Stomach (tissue), 19 donors: ENCODE measurements at places on chromosomes 5 and 9. TPM values are rescaled to one million over a fixed set of nuclear protein-coding genes. Genes with fewer than 3 reads are reported as not detected.

GRCh38 chr5:175471628-175472027 is 6.7 kb upstream of the SFXN1 start:
- no peaks in the 10 kb centered on the region for H3K27me3 ChIP-seq
- no peaks in the 10 kb centered on the region for H3K36me3 ChIP-seq
- H3K27ac ChIP-seq = no peak overlapping the region
- no peaks in the 10 kb centered on the region for H3K4me1 ChIP-seq

DNA sequence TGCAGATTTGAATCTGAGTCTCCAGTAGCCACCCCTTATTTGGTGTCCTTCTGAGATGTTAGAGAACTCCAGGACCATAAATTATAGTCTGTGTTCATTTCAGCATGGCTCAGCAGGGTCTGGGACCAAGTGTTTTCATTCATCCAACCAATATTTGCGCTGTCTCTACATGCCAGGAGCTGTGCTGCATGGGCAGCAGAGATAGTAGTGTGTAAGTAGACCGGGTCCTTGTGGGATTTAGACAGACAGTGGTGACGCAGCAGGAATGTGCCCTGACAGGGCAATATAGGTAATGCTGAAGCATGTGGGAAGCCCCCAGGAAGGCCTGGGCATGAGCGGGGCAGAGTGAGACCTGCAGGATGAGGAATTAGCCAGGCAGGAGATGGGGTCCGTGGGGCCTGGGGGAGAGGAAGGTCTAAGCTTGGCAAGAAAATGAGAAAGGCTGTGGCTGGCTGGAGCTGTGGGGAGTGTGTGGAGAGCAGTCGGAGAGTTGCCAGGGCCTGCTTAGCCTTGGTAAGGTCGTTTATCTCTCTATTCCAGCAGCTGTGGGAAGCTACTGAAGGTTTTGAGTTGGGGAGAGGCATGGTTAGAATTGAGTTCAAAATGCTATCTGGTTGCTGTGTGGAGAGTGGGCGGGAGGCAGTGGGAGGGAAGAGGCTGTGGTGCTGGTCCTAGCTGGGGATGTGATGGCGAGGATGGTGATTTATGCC is 16.8 kb downstream of the STXBP1 start:
- H3K27ac ChIP-seq = peak overlapping the region; percentile 37
- peaks cover 8% of the 10 kb centered on the region for H3K4me1 ChIP-seq
- H3K36me3 ChIP-seq = no peaks in the 10 kb centered on the region
- DNase-seq = no peak
- H3K4me3 ChIP-seq = no peak overlapping the region

The PCDHGC4 gene
- 15.4 TPM for total RNA-seq

- H3K27ac ChIP-seq = no peak overlapping the region
- H3K27me3 ChIP-seq = peaks cover 63% of the 10 kb centered on the region
- H3K4me1 ChIP-seq = peaks cover 18% of the 10 kb centered on the region
- no peak for DNase-seq
Measured at GRCh38 chr5:174692982-174693422, 31.4 kb upstream of the MSX2 start.

The RLN2 gene
- not detected for total RNA-seq

DNA sequence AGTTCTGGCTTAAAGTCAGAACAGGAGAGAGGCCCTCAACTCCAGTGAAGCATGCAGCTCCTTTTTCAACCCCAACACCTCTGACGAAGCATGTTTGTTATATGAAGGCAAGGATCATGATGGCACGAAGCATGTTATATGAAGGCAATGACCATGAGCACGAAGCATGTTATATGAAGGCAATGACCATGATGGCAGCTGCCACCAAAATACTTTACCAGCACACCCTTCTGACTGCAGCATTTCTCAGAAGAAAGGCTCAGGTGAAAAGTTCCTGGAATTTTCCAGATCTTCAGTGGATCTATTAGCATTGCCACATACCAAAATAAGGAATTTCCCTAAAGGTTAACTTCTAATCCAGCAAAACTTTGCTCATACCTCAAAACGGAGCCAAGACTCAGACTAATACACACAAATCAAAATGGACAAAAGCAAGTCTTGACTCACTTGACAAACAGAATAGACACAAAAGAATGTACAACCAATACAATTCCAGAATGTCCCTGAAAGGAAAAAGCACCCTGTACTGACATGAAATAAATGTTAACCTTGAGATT is 217.4 kb downstream of the FANCC start:
- DNase-seq = no peak
- no peak overlapping the region for H3K4me3 ChIP-seq
- peaks cover 85% of the 10 kb centered on the region for H3K4me1 ChIP-seq
- peaks cover 32% of the 10 kb centered on the region for H3K36me3 ChIP-seq

GRCh38 chr5:74977471-74977870 is 74.9 kb downstream of the GCNT4 start:
- H3K27me3 ChIP-seq = no peaks in the 10 kb centered on the region
- no peak for DNase-seq
- peaks cover 9% of the 10 kb centered on the region for H3K4me1 ChIP-seq
- H3K27ac ChIP-seq = no peak overlapping the region
- H3K36me3 ChIP-seq = no peaks in the 10 kb centered on the region

The PLAC8L1 gene
- total RNA-seq = not detected

GRCh38 chr5:93789173-93790067 is 48.0 kb upstream of the POU5F2 start:
- no peaks in the 10 kb centered on the region for H3K27me3 ChIP-seq
- peaks cover 2% of the 10 kb centered on the region for H3K36me3 ChIP-seq
- H3K27ac ChIP-seq = no peak overlapping the region
- H3K4me1 ChIP-seq = no peaks in the 10 kb centered on the region

- H3K27ac ChIP-seq = no peak overlapping the region
- H3K27me3 ChIP-seq = no peaks in the 10 kb centered on the region
- DNase-seq = no peak
- H3K4me3 ChIP-seq = no peak overlapping the region
Measured at GRCh38 chr5:127577458-127577857, 60.0 kb downstream of the PRRC1 start.

- no peak overlapping the region for H3K27ac ChIP-seq
- no peak overlapping the region for H3K4me3 ChIP-seq
- DNase-seq = no peak
Measured at GRCh38 chr5:157177953-157178352, 2.7 kb upstream of the ITK start.

GRCh38 chr5:66129144-66129543 is 15.0 kb upstream of the SREK1 start:
- H3K27me3 ChIP-seq = no peaks in the 10 kb centered on the region
- H3K4me1 ChIP-seq = peaks cover under 1% of the 10 kb centered on the region
- no peak overlapping the region for H3K27ac ChIP-seq

DNA sequence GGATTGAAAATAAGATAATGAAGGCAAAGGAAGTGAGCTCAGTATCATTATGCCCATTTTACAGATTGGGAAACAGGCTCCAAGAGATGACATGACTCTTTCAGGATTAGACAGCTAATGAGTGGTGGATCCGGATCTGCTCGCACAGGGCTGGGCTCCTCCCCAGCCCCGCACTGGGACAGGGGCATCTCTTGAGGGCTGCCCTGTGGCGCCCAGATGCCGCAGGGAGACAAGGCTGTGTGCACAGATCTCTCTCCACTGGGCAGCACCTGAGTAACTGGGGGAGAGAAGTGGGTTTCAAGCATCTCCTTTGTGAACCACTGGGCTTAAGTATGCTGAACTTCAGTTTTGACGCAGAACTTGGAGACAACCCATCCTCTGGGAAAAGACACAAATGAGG is 43.9 kb downstream of the ADAMTS2 start:
- no peak for DNase-seq
- H3K4me1 ChIP-seq = no peaks in the 10 kb centered on the region
- H3K27me3 ChIP-seq = no peaks in the 10 kb centered on the region
- H3K27ac ChIP-seq = no peak overlapping the region

The CCDC69 gene
- total RNA-seq = 62.0 TPM

GRCh38 chr9:91815896-91816295 is 134.1 kb downstream of the ROR2 start:
- H3K27ac ChIP-seq = no peak overlapping the region
- no peak overlapping the region for H3K4me3 ChIP-seq
- no peaks in the 10 kb centered on the region for H3K27me3 ChIP-seq
- no peaks in the 10 kb centered on the region for H3K36me3 ChIP-seq
- no peak for DNase-seq

The TESK1 gene
- 11.9 TPM for total RNA-seq

- DNase-seq = no peak
- H3K27me3 ChIP-seq = no peaks in the 10 kb centered on the region
- H3K4me1 ChIP-seq = no peaks in the 10 kb centered on the region
- H3K27ac ChIP-seq = no peak overlapping the region
Measured at GRCh38 chr5:58043032-58043945, 416.6 kb downstream of the PLK2 start.

The CDX1 gene
- not detected for total RNA-seq

DNA sequence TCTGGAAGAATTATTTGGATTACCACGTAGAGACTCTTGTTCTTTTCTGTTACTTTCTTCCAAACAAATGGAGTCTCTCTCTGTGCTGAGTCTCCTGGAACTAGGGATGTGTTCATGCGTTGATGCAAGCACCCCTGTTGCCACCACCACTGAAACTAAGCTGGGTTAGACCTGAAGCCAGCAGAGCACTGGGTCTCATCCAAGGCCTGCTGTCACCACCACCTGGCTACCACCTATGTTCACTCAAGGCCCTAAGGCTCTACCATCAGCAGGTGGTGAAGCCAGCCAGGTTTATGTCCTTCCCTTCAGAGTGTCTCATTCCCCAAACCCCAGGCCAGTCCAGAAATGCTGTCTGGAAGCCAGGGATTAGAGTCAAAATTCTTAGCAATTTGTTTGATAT is 13.3 kb downstream of the RIC1 start:
- no peak overlapping the region for H3K27ac ChIP-seq
- no peak for DNase-seq
- H3K27me3 ChIP-seq = no peaks in the 10 kb centered on the region
- H3K4me3 ChIP-seq = no peak overlapping the region

DNA sequence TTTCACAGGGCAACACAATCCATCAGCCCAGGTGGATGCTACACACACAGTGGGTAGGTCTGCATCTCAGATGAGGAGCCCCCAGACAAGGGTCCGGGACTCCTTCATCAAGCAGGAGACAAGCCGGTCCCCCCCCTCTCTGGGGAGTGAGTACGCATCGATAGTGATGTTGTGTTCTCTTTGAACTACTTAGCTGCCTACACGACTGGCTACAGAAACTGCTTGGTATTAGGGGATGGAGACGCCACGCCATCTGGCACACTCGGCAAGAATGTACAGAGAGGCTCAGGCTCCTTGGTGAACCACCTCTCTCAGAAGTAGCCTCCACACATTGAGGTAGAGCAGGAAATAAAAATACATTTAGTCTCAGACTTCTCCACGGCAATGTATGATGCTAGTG is 179.8 kb downstream of the CNTNAP3 start:
- H3K27me3 ChIP-seq = no peaks in the 10 kb centered on the region
- H3K4me1 ChIP-seq = no peaks in the 10 kb centered on the region
- no peak overlapping the region for H3K4me3 ChIP-seq
- no peak for DNase-seq
- no peaks in the 10 kb centered on the region for H3K36me3 ChIP-seq

DNA sequence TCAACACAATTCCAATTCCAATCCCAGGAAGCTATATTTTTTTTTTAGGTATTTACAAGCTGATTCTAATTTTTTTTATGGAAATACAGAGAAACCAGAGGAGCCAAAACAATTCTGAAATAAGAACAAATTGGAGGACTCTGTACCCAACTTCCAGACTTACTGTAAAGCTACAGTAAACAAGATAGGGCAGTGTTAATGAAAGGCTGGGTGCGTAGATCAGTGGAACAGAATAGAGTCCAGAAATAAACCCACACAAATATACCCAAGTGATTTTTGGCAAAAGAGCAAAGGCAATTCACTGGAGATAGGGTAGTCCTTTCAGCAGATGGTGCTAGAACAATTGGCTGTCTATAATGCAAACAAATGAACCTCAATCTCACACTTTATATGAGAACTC is 50.6 kb downstream of the WHRN start:
- no peaks in the 10 kb centered on the region for H3K4me1 ChIP-seq
- no peaks in the 10 kb centered on the region for H3K27me3 ChIP-seq
- H3K4me3 ChIP-seq = no peak overlapping the region
- no peak overlapping the region for H3K27ac ChIP-seq

The ANGPTL2 gene
- 24.9 TPM for total RNA-seq

The SLC34A1 gene
- not detected for total RNA-seq

The SAXO1 gene
- total RNA-seq = 4.7 TPM

- no peak overlapping the region for H3K4me3 ChIP-seq
- H3K36me3 ChIP-seq = no peaks in the 10 kb centered on the region
- H3K27me3 ChIP-seq = no peaks in the 10 kb centered on the region
- H3K27ac ChIP-seq = no peak overlapping the region
- DNase-seq = no peak
Measured at GRCh38 chr9:1701113-1701512, 314.0 kb upstream of the SMARCA2 start.

- H3K4me1 ChIP-seq = peaks cover 33% of the 10 kb centered on the region
- no peaks in the 10 kb centered on the region for H3K36me3 ChIP-seq
- DNase-seq = no peak
- H3K27me3 ChIP-seq = no peaks in the 10 kb centered on the region
Measured at GRCh38 chr9:15243081-15243480, 63.9 kb downstream of the TTC39B start.
